ENCODE measurements at places on chromosomes 3 and 15.

- H3K4me1 ChIP-seq, result no peaks in the 10 kb centered on the region
- H3K36me3 ChIP-seq, result no peaks in the 10 kb centered on the region
- no peak overlapping the region for H3K27ac ChIP-seq
- H3K4me3 ChIP-seq, result no peak overlapping the region
- H3K27me3 ChIP-seq, result no peaks in the 10 kb centered on the region
Measured at GRCh38 chr15:31268911-31269784, 57.5 kb upstream of the KLF13 start.

DNA sequence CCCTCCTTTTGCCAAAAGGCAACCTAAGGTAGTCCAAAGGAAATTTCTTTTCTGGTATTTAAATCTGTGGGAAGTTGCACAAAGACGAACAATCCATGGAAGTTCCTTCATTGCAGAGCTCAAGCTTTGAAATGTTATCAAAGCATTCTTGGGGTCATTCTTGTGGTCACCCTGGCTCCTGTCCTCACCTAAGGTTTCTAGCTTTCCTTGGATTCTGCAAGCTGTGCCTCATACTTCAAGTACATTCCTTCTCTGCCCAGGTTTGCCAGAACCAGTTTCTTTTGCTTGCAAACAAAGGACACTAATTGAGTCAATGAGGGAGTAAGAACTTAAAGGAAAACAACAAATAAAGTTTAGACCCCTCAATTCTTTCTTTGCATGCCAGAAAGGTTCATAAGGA lies 329.8 kb upstream of the PDZRN3 start:
- H3K36me3 ChIP-seq, result no peaks in the 10 kb centered on the region
- H3K4me1 ChIP-seq, result no peaks in the 10 kb centered on the region
- H3K27ac ChIP-seq, result no peak overlapping the region
- DNase-seq, result no peak

GRCh38 chr3:172184106-172184822 lies 144.9 kb downstream of the FNDC3B start:
- no peaks in the 10 kb centered on the region for H3K36me3 ChIP-seq
- H3K4me1 ChIP-seq, result peaks cover 7% of the 10 kb centered on the region
- no peak overlapping the region for H3K27ac ChIP-seq
- H3K4me3 ChIP-seq, result no peak overlapping the region
- H3K27me3 ChIP-seq, result no peaks in the 10 kb centered on the region

GRCh38 chr3:73141525-73141924 lies 80.1 kb downstream of the EBLN2 start:
- H3K4me1 ChIP-seq, result no peaks in the 10 kb centered on the region
- H3K4me3 ChIP-seq, result no peak overlapping the region
- H3K27ac ChIP-seq, result no peak overlapping the region
- H3K36me3 ChIP-seq, result no peaks in the 10 kb centered on the region
- no peaks in the 10 kb centered on the region for H3K27me3 ChIP-seq

DNA sequence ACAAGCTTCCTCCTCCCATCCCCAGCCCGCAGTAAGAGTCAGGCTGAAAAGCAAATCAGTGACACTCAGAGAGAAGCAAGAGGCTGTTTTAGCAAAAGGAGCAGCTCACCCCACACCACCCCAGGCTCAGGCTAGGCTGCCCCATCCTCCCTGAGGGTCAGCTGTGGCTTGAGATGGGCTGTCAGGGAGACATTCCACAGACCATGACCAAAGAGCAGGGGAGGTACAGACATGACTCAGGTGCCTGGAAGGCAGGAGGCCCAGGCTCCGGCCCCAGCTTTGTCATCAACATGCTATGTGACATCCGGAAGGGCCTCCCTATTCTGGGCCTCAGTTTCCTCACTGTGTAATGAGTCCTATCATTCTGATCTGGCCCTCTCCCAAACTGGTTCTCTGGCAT lies 24.7 kb downstream of the HCN4 start:
- H3K27me3 ChIP-seq, result no peaks in the 10 kb centered on the region
- no peak for DNase-seq
- H3K36me3 ChIP-seq, result no peaks in the 10 kb centered on the region
- H3K4me1 ChIP-seq, result no peaks in the 10 kb centered on the region

GRCh38 chr15:59166166-59166565 lies 40.5 kb upstream of the LDHAL6B start:
- no peak for DNase-seq
- H3K4me1 ChIP-seq, result no peaks in the 10 kb centered on the region
- no peaks in the 10 kb centered on the region for H3K27me3 ChIP-seq
- H3K4me3 ChIP-seq, result no peak overlapping the region

- H3K4me3 ChIP-seq, result no peak overlapping the region
- H3K27me3 ChIP-seq, result no peaks in the 10 kb centered on the region
- H3K36me3 ChIP-seq, result no peaks in the 10 kb centered on the region
- no peak for DNase-seq
- H3K4me1 ChIP-seq, result no peaks in the 10 kb centered on the region
Measured at GRCh38 chr15:88563638-88564037, 17.2 kb upstream of the DET1 start.

DNA sequence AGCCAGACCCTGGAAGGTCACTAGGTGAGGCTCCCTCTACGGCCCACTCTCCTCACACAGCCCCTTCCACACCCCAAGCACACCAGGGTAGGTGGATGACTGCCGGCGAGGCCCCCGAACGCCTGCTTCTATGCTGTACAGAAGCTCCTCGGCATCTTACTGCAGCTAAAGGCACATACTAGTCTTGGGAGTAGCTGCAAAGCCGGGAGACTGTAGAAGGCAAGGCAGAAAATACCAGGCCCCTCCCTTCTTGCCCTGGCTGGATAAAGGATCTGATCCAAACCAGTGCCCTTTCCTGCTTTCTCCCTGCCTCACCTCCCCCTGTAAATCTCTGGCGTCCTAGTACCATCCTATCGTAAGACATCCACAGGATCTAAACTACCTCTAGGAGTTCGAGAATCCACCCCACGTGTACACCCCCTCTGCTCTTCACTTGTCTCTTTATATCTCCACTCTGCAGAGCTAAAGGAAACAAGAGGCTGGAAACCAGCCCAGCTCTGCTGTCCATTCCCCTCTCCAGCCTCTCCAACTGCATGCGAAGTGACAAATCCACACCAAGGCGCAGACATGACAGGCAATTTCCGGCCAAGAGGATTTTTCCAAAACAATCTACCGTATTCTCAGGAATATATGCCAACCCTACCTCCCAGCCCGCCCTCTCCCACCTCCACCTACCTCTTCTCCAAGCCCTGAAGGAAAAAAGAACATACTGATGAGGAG lies 11.8 kb downstream of the TNK2 start:
- no peaks in the 10 kb centered on the region for H3K4me1 ChIP-seq
- peak overlapping the region; percentile 73 for H3K27ac ChIP-seq
- H3K4me3 ChIP-seq, result peak overlapping the region; percentile 21
- H3K27me3 ChIP-seq, result no peaks in the 10 kb centered on the region
- H3K36me3 ChIP-seq, result no peaks in the 10 kb centered on the region

DNA sequence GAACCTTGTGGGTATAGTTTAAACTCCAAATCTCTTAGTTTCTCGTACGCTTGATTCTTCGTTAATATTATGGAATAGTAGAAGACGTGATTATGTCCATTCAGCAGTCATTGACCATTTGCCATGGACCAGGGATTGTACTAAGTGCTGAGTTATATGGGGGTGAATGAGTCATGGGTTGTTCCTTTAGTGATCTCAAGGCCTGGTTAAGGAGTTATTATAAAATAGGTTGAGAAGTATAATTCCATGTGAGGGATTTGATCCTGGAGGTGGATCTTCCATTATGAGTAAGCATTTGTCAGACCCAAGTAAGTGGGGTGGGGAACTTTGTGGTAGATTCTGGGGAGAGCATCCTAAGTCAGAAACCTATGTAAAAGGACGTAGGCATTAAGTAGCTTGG lies 15.4 kb downstream of the NR2C2 start:
- no peak for DNase-seq
- H3K27ac ChIP-seq, result no peak overlapping the region
- peaks cover 2% of the 10 kb centered on the region for H3K4me1 ChIP-seq
- no peaks in the 10 kb centered on the region for H3K36me3 ChIP-seq
- H3K4me3 ChIP-seq, result no peak overlapping the region
- H3K27me3 ChIP-seq, result no peaks in the 10 kb centered on the region

DNA sequence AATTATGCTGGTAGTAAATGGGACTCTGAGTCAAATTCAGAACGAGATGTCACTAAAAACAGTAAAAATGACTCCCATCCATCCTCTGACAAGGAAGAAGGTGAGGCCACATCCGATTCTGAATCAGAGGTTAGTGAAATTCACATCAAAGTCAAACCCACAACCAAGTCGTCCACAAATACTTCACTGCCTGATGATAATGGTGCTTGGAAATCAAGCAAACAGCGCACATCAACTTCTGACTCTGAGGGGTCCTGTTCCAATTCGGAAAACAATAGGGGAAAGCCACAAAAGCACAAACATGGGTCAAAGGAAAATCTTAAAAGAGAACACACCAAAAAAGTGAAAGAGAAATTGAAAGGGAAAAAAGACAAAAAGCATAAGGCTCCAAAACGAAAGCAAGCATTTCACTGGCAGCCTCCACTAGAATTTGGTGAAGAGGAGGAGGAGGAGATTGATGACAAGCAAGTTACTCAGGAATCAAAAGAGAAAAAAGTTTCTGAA lies 15.1 kb upstream of the ZBTB47 start:
- H3K4me1 ChIP-seq, result no peaks in the 10 kb centered on the region
- H3K36me3 ChIP-seq, result peaks cover 57% of the 10 kb centered on the region
- DNase-seq, result no peak
- H3K27me3 ChIP-seq, result no peaks in the 10 kb centered on the region

GRCh38 chr15:31499953-31500765 lies 173.5 kb downstream of the KLF13 start:
- H3K4me3 ChIP-seq, result no peak overlapping the region
- H3K36me3 ChIP-seq, result no peaks in the 10 kb centered on the region
- peak; percentile 66 for DNase-seq
- peak overlapping the region; percentile 67 for H3K27ac ChIP-seq

DNA sequence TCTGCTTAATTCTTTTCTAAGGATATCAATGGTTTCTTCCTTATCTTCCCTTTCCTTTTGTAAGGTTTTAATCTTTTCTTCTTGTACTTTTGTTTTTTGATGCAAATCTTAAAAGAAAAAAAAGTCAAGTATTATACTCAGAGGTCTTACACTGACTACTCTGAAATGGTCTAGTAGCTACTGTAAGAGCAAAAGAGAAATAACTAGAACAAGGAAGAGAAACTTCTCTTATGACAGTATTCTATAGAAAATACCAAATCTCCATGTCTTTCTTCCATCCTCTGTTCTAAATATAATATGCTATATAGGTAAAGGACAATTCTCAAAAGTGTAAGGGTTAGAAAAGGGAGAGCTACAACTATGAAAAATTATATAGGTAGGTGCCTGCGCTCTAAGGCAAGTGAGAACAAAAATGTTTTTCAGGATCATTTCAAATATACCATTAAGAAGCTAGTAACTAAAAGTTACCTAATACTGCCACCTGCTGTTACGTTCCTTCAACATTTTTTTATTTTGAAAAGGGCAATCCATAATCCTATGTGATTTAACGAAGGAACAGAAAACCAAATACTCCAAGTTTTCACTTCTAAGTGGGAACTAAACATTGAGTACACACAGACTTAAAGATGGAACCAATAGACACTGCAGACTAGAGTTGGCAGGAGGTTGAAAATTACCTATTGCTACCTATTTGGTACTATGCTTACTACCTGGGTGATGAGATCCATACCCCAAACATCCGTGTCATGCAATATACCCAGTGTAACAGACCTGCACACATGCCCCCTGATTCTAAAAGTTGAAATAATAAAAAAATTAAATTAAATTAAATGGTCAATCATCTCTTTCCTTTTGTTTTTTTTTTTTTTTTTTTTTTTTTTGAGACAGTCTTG lies 36.7 kb downstream of the CIP2A start:
- H3K4me1 ChIP-seq, result no peaks in the 10 kb centered on the region
- no peak for DNase-seq
- H3K27ac ChIP-seq, result no peak overlapping the region
- H3K36me3 ChIP-seq, result no peaks in the 10 kb centered on the region
- H3K27me3 ChIP-seq, result no peaks in the 10 kb centered on the region

DNA sequence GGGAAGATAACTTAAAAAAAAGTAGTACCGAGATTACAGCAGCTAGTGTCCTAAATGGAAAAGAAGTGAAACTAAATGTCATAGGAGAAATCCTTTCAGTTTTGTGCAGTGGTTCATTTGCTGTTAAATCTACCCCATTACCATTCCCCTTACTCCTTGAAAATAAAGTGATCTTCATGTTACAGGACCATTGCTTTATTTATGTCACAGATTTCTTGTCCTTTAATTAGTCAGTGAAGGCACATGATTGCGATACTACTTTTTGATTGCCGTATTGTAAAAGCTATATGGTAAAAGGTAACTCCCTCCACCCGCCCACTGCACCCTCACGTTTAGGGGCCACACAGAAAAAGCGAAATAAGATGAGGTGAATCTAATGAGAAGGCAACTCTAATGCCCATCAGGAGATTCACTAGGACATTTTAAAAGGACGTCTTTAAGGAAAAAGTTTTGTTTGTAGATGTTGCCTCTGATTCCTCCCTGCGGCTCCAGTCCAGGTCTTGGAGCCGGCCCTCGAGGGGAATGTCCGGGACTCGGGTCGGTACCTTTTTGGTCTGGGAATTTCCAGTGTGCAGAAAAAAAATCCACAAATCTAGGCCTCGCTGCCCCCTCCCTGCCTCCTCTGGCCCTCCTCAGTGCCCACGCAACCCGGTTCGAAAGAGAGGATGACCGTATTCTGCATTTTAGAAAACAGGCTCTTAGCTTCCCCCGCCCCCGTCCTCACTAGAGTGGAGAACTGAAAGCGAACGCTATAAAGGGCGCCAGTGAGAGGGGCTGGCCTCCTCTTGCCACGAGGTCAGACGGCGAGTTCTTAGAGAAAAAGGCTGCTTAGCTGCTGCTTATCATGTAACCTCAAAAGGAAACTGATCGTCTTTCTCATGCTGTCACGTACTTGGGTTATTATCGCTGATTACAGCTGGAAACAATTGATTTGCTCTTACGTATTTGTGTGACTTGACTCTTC lies 21.8 kb upstream of the NFKBIZ start:
- H3K27ac ChIP-seq, result peak overlapping the region; percentile 92
- no peaks in the 10 kb centered on the region for H3K27me3 ChIP-seq
- H3K4me1 ChIP-seq, result peaks cover 6% of the 10 kb centered on the region
- no peaks in the 10 kb centered on the region for H3K36me3 ChIP-seq
- DNase-seq, result peak; percentile 79

GRCh38 chr15:57662091-57662744 lies 44.3 kb upstream of the POLR2M start:
- no peak overlapping the region for H3K27ac ChIP-seq
- no peak overlapping the region for H3K4me3 ChIP-seq
- DNase-seq, result no peak
- no peaks in the 10 kb centered on the region for H3K27me3 ChIP-seq
- no peaks in the 10 kb centered on the region for H3K4me1 ChIP-seq

- no peak overlapping the region for H3K4me3 ChIP-seq
- no peaks in the 10 kb centered on the region for H3K27me3 ChIP-seq
- H3K4me1 ChIP-seq, result no peaks in the 10 kb centered on the region
- no peaks in the 10 kb centered on the region for H3K36me3 ChIP-seq
- no peak for DNase-seq
Measured at GRCh38 chr3:72169561-72170472, 384.9 kb upstream of the PROK2 start.
